CD4-positive, alpha-beta T cell treated with Interleukin-12 subunit alpha and Interleukin-12 subunit beta, for 1 hour (primary cell): ENCODE measurements at places on chromosomes 16 and 17.
A peak's percentile ranks its signal among the peaks of the same experiment; 100 is the strongest.

DNA sequence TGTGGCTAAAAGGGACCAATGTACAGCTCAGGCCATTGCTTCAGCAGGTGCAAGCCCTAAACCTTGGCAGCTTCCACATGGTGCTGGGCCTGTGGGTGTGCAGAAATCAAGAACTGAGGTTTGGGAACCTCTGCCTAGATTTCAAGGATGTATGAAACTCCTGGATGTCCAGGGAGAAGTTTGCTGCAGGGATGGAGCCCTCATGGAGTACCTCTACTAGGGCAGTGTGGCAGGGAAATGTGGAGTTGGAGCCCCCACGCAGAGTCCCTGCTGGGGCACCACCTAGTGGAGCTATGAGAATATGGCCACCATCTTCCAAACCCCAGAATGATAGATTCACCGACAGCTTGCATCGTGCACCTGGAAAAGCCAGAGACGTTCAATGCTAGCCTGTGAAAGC lies 13.0 kb downstream of the EFCAB5 start:
- DNase-seq = no peak

DNA sequence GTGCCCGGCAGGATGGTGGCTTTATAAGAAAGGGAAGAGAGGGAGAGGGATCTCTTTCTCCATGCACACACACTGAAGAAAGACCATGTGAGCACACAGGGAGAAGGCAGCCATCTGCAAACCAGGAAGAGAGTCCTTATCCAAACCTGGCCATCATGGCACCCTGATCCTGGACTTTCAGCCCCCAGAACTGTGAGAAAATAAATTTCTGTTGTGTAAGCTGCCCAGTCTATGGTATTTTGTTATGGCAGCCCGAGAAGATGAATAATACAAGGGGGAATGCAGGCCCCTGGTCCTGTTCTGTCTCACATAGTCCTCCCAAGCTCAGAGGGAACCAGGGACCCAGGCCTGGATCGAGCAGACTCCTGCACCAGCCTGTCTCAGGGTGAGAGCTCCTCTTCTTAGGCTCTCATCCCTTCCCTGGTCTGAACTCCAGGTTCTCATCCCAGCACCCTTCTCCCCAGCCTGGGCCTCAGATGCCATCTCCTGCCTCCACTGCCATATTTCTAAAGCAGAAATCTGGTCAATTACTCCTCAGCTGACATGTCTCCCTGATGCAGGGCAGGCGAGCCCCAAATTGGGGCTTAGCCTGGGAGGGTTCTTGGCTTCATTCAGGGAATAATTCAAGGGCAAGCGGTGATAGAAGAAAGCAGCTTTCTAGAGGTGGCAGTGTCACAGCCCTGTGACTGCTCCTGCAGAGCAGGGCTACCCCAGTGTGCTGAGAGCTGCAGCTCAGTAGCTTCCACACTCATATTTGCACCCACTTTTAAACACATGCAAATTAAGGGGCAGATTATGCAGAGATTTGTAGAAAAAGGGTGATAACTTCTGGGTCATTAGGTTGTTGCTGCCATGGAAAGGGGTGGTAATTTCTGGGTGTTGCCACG lies 28.8 kb downstream of the IGFBP4 start:
- no peak for DNase-seq

GRCh38 chr16:20660325-20660724 lies 37.2 kb downstream of the ACSM1 start:
- DNase-seq = no peak

GRCh38 chr17:73492125-73492820 lies 152.0 kb downstream of the SDK2 start:
- DNase-seq = no peak

- DNase-seq = no peak
Measured at GRCh38 chr17:31621566-31621965, 230.1 kb downstream of the RAB11FIP4 start.

GRCh38 chr17:67902511-67903231 lies 77.4 kb downstream of the BPTF start:
- no peak for DNase-seq

- DNase-seq = no peak
Measured at GRCh38 chr17:81528384-81528650, 140 bp downstream of the FSCN2 start.

DNA sequence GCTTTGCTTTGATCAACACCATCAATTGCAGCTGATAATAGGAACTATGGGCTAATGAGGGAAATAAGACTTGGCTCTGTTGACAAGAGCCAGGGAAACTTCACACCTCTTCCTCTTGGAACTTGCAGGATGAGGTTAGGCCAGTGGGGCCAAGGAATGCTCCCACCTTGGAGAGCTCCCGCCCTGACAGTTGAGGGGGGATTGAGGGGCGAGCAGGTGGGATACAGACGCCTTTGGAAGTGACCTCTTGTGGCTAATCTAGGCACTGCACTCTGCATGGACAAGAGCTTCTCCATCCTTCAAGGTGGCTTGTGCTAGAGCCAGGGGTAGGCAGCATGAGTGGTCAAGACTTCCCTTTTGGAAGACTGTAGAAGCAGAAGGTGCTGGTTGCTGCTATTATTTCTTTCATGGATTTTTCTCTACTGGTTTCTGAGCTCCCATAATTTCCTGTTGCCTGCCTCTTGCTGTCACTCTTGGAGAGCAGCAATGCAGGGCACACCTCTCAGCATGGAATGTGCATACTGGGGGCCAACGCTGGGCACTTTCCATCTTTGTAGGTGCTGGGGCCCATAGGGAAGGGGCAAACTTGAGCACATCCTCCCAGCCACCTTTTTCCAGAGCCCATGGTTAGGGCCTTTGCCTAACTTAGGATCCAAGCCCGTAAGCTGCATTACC lies 2.3 kb upstream of the PHF12 start:
- DNase-seq = peak; percentile 58

DNA sequence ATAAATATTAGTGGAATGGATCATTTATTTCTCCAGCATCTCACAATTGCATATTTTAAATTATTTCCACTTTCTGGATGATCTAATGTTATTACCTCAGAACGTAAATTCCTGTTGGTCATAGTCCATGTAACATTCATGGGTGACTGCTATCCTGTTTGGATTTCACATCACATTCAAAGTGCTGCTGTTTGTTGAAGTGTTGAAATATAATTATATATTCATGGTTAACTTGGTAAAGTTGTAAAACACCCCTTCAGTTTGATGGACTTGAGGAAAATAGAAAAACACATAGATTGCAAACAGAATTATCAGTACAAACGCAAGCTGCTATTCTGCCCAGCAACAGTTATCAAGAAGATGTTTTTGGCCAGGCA lies 59.6 kb downstream of the TANGO6 start:
- DNase-seq = no peak

DNA sequence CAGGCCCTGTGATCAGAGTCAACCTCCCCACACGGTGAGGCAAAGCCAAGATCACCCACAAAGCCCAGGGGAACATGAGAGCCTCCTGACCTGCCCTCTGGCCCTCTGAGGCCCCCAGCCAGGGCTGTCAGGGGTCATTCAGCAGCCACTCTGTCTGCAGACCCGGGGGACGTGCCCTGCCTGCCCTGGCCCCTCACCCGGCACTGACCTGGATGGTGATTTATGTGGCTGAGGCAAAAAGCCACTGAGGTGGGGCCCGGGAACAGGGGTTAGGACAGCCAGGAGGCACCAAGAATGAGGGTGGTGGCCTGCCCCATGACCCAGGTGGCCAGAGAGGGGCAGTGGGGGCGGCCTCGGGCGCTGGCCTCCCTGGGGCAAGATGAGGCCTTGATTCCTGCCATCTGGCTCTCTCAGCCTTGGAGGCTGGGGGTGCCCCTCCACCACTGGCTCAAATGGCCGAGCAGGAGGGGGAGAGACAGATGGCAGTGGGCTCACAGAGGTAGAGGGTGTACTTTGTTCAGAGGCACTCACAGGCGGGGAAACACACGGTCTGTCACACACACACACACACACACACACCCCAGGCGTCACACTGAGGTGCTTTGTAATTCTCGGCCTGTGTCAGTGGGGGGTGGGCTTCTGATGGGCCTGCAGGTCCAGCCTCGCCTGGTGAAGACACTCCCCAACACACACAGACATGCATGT lies 174.0 kb upstream of the GSE1 start:
- no peak for DNase-seq
